ENCODE measurements at places on chromosomes 11 and 22.

GRCh38 chr11:20084921-20085814 lies 75.1 kb downstream of the DBX1 start:
- no peak for DNase-seq

- DNase-seq = no peak
These were observed 33.0 kb downstream of the VSIG10L2 start for GRCh38 chr11:125978778-125979407.

DNA sequence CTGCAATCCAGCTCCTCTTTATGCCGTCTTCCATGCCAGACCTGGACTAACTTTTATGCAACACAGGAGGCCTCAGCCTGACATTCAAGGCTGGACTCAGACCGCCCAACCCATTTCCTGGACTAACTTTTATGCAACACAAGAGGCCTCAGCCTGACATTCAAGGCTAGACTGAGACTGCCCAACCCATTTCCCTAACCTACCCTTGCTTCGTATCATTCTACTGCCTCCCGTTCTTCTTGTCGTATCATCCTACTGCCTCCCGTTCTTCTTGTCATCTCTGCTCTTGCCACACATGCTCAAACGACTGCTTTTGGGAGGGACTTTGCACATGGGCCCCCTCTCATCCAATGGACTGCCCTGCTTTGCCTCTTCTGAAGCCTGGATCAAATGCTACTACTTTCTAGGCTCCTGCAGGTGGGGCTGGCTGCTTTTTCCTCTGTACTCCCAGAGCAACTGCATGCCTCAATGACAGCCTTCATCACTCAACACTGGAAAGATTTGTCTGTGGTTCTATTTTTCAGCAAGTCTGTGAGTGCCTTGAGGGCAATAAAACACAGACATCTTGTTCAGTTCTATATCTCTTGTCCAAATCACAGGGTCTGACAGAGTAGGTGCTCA lies 7.8 kb downstream of the TBC1D10A start:
- no peak for DNase-seq

DNA sequence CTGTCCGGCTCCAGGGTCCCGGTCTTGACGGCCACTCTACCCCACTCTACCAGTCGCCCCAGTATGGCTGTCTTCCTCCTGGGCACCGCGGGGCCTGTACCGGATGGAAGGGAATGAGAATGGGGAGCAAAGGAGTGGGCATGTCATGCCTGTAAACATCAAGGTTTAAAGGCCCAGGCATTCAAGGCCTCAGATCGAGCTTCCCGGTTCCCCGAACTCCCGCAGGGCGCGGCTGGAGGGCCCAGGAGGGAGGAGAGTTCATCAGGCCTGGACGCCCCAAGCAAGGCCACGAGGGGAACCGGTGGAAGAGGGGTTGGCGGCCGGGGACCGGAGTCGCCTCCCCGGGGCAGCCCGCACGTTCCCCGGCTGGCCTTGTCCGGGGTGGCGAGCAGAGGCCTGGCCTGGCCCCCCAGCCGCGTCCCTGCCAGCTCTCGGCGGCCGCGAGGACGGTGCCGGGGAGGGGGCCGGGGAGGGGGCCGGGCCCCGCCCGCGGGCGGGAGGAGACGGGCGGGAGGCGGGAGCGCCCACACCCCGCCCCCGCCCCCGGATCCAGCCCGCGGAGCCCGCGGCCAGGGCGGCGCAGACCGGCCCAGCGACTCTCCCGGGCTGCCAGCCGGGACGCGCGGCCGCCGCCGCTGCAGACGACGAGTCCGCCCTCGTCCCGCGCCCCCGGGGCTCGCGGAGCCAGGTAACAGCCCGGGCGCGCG lies at the start of gene CDC42EP1:
Gene CDC42EP1, plus strand, starts transcription at position 580 of the 707 bp plus-strand sequence. CDS start 5,870 bp downstream, outside the sequence.
- no peak for DNase-seq

- no peak for DNase-seq
These were observed 78.9 kb upstream of the POU2AF2 start for GRCh38 chr11:111166598-111166997.

DNA sequence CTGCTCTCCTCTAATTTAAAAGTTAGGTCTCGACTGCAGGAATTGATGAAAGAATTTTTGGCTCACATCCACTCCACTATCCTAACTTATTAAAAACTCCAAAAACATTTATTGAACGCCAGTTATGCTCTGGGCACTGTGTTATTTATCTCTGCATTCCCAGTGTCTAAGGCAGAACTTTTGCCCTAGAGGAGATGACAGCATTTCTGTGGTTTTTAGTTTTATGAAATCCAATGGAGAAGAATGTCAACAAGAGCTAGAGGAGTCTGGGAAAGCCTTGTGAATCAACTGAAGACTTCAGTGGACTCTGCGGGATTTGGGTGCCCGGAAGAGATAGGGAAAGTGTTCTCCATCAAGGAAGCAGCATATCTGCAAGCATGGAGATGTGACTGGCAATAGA lies 217.0 kb upstream of the PGR start:
- DNase-seq = no peak

GRCh38 chr11:110986016-110986415 lies 259.5 kb upstream of the POU2AF2 start:
- DNase-seq = no peak

GRCh38 chr22:42174062-42174461 lies 43.5 kb upstream of the CYP2D6 start:
- DNase-seq = no peak

DNA sequence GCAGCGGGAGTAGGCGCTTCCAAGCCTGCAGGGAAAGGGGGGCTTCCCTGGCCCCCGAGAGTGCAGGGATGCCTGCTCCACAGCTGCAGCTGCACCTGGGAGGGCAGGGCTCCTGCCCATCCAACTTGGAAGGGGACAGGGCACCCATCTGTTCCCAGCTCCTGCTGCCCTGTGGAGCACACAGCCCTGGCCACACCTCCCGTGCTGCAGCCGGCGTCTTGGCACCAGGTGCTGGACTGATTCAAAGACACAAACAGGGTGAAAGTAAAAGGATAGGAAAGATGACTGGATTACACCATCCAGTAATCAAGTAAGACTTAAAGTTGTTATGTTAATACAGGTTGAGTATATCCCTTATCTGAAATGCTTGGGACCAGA lies 14.8 kb downstream of the NPAT start:
- no peak for DNase-seq

- DNase-seq = no peak
These were observed 427.5 kb upstream of the CCDC90B start for GRCh38 chr11:83713708-83714107.

DNA sequence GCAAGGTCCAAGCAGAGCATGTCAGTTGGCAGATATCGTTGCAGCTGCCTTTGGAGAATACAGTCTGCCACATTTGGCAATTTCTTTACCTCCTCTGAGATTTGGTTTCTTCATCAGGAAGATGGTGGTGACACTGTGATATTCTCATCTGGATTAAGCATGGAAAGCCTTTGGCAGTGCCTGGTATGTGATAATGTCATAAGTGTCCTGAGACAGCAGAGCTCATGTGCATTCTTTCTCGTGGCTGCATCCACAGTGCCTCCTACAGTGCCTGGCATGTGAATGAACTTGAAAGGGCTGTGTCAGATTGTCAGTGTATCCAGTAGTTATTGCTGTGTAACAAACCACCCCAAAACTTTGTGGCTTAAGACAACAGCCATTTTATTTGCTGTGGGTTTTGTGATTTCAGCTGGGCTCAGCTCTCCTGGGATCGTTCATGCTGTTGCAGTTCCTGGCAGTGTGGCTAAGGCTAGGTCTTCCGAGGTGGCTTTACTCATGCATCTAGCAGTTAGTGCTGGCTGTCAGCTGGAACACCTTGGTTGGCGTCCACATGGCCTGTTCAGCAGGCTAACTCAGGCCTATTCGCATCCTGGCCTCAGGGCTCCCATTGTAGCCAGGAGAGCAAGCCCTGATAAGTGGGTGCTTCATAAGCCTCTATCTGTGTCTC lies 35.7 kb upstream of the MICAL2 start:
- DNase-seq = no peak

DNA sequence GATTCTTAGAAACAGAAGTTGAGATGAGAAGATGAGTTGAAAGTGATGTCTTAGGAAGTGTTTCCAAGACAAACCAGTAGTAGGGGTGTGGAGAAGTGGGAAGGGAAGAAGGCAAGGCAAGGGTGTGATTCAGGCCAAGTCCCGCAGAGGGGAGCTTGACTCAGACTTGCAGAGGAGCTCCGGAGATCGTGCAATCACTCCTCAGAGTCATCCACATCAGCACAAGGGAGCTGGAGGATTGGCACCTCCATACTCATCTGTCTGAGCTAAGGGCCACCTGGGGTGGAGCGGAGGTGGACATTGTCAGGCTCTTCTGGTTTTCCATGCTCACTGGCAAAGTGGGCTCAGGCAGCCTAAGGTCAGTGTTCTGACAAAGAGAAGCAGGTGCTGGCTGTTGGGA lies 44.4 kb downstream of the CHRDL2 start:
- no peak for DNase-seq

GRCh38 chr11:103420593-103420992 lies 311.4 kb downstream of the DYNC2H1 start:
- no peak for DNase-seq

DNA sequence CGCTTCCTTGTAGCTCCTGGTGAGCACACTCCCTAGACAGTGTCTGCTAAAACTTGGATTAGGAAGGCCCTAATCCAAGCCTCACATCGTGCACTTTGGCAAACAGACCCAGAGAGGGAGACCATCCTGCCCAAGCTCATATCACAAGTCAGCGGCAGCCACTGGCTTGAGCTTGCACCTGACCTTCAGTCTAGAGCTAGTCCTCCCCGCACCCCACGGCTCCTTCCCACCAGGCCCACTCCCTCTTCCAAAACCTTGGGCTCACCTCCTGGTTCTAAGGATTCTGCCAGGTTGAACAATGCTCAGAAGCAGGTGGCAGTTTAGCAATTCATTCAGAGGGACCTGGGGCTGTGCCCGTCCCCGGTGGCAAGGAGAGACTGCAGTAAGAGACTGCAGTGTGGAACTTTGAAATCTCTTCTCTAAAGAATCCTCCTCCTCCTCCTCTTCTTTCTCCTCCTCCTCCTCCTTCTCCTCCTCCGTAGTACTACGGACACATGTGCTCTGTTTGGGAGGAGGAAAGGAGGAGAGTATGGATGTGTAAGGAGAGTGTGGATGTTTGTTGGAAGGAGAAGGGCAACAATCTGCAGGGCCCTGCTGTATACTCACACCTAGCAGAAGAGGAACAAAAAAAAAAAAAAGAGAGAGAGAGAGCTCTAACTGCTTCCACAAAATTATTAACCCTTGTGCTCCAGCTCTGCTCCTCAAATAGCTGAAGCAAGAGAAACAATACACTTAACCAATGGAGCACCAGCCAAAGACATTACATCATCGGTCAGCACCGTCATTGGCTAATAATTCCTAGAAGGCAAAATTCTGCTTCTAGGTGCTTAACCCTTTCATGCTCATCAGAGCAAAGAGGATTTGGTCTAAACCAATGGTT lies 6.0 kb downstream of the SYN3 start:
- no peak for DNase-seq

DNA sequence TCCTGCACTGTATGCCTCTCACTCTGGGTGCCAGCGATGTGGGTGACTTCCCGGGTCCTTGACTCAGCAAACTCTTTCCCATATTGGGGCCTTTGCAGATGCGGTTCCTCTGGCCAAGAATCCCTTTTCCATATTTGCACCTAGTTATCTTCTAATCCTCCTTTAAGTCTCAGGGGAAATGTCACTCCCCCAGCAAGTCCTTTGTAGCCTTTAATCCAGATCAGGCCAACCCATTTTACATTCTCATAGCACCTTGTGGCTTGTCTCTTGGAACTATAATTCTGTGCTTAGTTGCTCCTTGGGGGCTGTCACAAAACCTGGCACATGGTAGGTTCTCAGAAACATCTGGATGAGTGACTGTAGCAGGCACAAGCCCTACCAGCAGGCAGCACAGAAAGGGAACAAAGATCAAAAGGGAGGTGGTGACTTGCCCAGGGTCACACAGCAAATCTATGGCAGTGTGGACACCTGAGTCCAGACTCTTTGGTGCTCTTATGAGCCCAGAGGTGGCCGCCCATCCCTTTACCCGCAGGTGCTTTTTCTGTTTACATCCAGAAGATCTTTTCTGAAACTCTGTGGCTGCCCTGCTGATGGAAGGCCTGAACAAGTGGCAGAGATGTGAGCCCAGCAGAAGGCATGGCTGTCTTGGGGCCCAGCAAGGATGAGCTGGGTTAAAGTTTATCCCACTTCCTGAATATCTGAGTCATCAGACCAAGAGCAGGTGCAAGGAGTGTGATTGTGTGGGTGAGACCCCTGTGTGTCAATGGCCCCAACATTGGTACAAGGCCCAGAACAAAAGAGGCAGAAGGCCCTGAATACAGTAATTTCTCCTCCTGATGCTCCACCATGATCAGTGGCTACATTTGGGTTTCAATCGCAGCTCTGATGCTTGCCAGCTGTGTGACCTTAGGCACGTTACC lies 78.6 kb upstream of the GRK3 start:
- no peak for DNase-seq

- DNase-seq = no peak
These were observed 80.8 kb downstream of the ALX4 start for GRCh38 chr11:44229098-44229497.
